ENCODE measurements at places on chromosomes 13 and 19.

DNA sequence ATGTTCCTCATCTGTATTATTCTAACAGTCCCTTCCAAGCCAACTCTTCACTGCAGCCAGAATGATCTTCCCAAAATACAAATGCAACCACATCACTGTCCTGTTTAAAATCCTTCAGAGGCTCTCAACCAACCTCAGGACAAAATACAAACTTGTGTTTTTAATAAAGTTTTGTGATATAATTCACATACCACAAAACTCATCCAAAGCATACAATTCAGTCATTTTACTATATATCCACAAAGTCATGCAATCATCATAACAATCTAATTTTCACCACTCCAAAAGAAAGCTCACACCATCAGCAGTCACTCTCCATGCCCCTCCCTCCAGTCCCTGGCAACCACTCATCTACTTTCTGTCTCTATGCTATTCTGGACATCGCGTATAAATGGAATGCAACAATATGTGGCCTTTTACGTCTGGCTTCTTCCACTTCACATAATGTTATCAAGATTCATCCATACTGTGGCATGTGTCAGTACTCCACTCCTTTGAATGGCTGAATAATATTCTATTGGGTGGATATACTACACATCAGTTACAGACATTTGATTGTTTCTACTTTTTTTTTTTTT, 81.7 kb upstream of the DOCK9 start:
- H3K4me3 ChIP-seq: no peak overlapping the region
- peaks cover 35% of the 10 kb centered on the region for H3K36me3 ChIP-seq
- H3K27ac ChIP-seq: no peak overlapping the region

DNA sequence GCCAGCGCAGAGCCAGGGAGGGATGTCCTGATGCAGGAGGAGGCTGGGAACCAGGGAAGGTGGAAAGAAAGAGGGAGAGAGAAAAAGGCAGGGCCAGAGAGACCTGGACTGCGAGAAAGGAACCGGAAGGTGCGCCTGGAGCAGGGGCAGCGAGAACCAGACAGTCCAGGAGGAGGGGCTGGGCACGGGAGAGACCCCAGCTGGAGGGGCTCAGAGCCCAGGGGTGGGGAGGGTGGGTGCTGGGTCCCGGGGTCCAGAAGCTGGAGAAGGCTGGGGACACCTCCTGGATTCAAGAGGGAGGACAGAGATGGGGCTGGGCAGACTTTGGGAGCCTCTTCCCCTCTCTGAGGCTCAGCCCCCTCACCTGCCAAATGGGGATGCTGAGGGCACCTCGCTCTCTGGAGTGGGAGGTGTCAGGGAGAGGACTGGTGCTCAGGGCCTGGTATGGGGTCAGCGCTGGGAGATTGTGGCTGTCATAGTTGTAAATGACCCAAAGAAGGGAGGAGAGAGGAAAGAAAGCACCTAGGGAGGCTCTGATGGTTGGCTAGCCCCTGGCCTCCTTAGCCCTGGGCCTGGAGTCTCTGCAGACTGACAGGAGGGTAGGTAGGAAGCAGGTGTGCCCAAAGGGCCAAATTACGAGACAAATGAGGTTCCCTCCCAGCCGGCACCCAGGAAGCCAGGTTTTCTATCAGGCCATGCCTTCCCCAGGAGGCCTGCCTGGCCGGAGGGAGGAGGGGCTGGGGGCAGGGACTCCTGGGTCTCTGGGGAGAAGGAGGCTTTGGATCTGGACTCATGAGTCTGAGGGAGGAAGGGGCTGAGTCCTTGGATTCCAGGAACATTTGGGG, 1.3 kb upstream of the SPACA6 start:
- peak overlapping the region; percentile 65 for H3K27ac ChIP-seq
- peaks cover 20% of the 10 kb centered on the region for H3K27me3 ChIP-seq

DNA sequence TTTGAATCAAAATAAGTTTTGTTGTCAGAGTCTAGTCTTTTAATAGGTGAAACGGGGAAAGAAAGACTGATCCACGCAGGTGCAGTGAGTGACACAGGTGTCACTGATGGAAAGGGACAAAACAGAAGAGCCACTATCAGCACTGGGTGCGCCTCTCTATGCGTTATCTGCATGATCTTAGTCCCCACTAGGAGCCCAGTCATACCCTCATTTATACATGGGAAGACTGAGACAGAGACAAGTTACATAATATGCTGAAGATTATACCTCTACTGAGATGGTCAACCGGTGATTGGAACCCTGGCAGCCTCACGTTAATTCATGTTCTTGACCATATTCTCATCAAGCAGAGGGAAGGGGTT, 3.4 kb downstream of the LRCH1 start:
- no peak overlapping the region for H3K27ac ChIP-seq
- DNase-seq: no peak
- H3K4me1 ChIP-seq: peaks cover 41% of the 10 kb centered on the region
- H3K27me3 ChIP-seq: peaks cover under 1% of the 10 kb centered on the region
- H3K4me3 ChIP-seq: no peak overlapping the region
- no peaks in the 10 kb centered on the region for H3K36me3 ChIP-seq

DNA sequence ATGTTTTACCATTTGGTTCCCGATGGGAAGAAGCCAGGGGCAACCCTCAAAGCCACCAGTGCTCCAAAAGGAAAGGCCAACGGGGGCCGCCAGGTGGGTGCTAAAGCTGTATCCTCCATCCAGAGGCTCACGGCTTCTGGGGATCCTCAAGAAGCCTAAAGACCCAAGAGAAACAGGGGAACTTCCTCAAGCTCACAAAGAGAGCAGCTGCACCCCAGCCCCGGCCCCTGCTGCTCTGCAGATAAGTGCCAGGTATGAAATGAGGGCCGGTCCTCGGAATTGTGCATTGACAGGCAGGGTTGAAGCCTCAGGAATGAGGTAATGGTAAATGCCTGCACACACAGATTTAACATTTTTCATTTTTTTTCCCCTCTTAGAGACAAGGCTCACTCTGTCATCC, 8.0 kb upstream of the POP4 start:
- no peaks in the 10 kb centered on the region for H3K36me3 ChIP-seq
- H3K27me3 ChIP-seq: peaks cover 19% of the 10 kb centered on the region
- DNase-seq: no peak
- no peak overlapping the region for H3K4me3 ChIP-seq

Measured in T-helper 2 cell treated with Interferon-gamma antibody and Interleukin-4, amounts not matched to agents 5 μg/mL and 100 μg/mL, for 36 hours (primary cell).